Ovary (tissue), 10 donors: ENCODE measurements at places on chromosomes 2 and 18. TPM values are rescaled to one million over a fixed set of nuclear protein-coding genes. Genes with fewer than 3 reads are reported as not detected.
A peak's percentile ranks its signal among the peaks of the same experiment; 100 is the strongest.

Gene STON1
- total RNA-seq: 52.0 TPM

Gene SERPINB13
- not detected for total RNA-seq

DNA sequence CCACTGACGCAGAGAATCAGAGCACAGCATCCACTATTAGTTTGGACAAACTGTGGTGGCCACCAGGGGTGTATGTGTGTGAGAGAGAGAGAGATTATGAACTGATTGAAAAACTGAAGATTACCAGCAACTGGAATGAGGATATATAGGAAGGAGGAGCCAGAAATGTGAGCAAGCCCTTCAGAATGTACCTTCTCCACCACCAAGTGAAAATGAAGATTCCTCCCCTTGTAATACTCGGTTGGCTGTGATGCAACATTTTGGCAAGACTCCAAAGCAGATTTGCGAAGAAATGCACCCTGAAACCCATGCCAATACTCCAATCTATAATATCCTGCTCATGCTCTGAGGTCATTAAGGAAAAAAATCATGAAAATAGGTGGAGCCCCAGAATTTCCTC lies 121.2 kb upstream of the SLC35G4 start:
- no peaks in the 10 kb centered on the region for H3K4me1 ChIP-seq
- H3K27ac ChIP-seq: no peak overlapping the region
- H3K4me3 ChIP-seq: no peak overlapping the region
- H3K27me3 ChIP-seq: no peaks in the 10 kb centered on the region
- DNase-seq: no peak

- no peak overlapping the region for H3K27ac ChIP-seq
- no peaks in the 10 kb centered on the region for H3K27me3 ChIP-seq
- H3K36me3 ChIP-seq: no peaks in the 10 kb centered on the region
- no peak for DNase-seq
- H3K4me3 ChIP-seq: no peak overlapping the region
Observed at GRCh38 chr2:182870227-182870626, 3.8 kb upstream of the FRZB start.

DNA sequence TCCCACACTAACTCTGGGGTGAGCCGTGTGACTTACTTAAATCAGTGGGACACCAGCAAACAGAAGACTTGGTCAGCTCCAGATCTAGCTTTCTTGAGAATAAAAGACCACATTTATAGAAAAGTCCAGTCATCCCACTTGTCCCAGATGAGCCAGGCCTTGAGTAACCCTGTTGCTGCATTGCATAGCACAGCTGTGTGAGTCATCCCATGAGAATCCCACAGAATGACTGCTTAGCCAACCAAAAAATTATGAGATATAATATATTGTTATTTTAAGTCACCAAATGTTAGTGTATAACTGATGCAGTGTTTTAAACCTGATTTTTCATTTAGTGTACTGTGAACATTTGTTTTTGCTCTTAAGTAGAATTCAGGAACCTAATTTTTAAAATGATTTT lies 94.2 kb upstream of the FSHR start:
- no peaks in the 10 kb centered on the region for H3K36me3 ChIP-seq
- no peak overlapping the region for H3K4me3 ChIP-seq
- no peaks in the 10 kb centered on the region for H3K4me1 ChIP-seq
- no peak overlapping the region for H3K27ac ChIP-seq
- H3K27me3 ChIP-seq: no peaks in the 10 kb centered on the region

- H3K27ac ChIP-seq: no peak overlapping the region
- no peak for DNase-seq
- H3K27me3 ChIP-seq: no peaks in the 10 kb centered on the region
- H3K4me3 ChIP-seq: no peak overlapping the region
- no peaks in the 10 kb centered on the region for H3K36me3 ChIP-seq
Observed at GRCh38 chr2:28997237-28997846, 16.2 kb downstream of the TOGARAM2 start.

DNA sequence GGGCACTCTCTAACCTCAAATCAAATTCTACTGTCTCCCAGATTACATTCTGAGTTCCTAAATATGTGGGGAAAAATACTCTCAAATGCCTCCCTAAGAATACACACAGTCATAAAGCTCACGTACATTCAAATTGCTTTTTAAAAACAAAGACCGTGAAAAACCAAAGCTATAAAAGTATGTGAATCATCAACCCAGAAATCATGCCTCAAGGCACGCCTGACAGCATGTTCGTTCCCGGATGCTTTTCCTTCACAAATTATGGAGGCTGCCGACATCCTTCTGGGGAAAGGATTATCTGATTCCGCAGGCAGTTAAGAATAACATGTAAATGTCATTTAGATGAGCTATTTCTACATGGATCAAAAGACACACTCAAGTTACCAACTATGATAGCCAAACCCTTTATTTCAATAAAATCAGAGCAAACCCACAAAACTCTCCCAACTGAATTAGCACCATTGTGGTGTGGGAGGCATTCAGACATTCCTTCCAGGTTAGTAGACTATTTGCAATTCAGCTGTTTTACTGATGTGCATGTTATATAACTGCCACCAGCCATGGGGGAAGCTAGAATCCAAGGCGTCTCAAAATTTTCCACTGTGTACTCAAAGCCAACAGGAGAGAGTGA lies 398.2 kb upstream of the TRIB2 start:
- H3K4me3 ChIP-seq: no peak overlapping the region
- peak overlapping the region; percentile 61 for H3K27ac ChIP-seq
- peaks cover 12% of the 10 kb centered on the region for H3K4me1 ChIP-seq
- DNase-seq: no peak
